Activated CD4-positive, alpha-beta T cell treated with anti-CD3 and anti-CD28 coated beads for 24 hours (primary cell): ENCODE measurements at places on chromosomes 6 and 20.

DNA sequence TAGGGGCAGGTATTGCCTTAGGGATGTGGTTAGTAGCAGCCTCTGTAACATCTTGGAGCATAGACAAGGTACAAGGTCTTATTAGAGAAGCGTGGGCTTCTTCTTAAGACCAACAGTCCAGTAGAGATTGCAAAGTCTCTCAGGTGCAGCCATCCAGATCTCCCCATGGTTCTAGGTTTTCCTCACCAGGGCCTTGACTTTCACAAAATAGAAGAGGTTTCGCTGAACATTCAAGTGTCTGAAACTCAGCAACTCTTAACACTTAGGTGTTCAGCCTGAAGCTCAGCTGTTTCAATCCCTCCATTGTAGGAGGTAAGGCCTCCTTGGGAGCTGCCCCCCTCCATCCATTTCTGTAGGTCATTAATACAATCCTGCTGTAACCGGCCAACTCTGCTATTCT lies 44.4 kb downstream of the GOPC start:
- no peak for DNase-seq

DNA sequence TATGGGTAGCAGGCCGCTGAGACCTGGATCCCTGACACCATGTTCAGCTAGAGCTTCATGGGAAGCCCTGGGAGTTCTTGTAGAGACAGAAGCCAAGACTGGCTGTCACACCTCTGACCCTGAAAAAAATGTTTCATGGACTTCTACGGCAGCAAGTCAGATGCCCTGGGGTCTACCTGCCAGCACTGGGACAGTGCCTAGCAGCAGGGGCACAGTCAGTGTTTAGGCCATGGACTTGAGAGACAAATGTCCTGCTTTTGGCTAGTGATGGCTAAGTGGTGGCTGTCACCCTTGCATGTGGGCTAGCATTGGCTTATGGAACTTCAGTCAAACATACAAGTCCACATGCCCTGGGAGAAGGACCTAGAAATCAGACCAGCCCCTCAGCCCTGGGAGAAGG lies 41.3 kb upstream of the SSTR4 start:
- no peak for DNase-seq

- DNase-seq = no peak
Measured at GRCh38 chr6:105536961-105537360, 134.1 kb upstream of the PREP start.

DNA sequence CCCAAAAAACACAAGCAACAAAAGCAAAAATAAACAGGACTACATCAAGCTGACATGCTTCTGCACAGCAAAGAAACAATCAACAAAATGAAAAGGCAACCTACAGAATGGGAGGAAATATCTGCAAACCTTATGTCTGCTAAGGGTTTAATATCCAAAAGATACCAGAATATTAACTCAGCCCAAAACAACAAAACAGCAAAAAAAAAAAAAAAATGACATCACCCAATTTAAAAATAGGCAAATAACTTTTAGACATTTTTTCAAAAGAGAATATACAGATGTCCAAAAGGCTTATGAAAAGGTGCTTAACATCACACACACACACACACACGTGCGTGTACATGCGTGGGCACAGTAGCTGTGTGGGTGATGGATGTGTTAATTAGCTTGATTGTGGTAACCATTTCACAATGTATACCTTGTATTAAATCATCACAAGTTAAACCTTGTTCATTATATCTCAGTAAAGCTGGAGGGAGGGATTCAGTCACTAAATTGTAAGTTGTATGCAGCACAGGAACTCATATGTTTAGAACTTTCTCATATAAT lies 52.4 kb downstream of the QKI start:
- DNase-seq = no peak

GRCh38 chr6:14655201-14656061 lies 537.9 kb downstream of the CD83 start:
- DNase-seq = no peak

GRCh38 chr6:98787435-98787834 lies 46.9 kb upstream of the POU3F2 start:
- no peak for DNase-seq

GRCh38 chr6:148757944-148758480 lies 11.2 kb downstream of the UST start:
- no peak for DNase-seq

GRCh38 chr6:8325743-8326142 lies 109.6 kb downstream of the SLC35B3 start:
- no peak for DNase-seq

DNA sequence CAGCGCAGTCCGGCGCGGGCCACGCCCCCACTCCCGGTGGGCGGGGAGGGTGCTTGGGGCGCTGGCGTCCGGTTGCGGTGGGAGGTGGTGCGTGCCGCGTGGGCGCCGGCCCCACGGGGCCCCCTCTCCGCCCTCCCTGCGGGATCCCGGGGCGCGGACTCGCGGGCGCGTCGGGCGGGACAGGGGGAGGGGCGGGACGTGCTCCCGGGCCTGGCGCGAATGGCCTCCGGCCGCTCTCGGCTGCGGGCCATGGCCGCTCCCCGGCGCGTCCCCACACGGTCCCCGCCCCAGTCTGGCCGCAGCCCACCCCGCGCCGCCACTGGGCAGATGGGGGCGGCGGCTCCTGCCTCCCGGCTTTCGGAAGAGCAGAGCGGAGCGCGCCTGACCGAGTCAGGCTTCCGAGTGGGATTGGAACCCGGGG lies 771 bp upstream of the PPP1R3G start:
- DNase-seq = no peak

- no peak for DNase-seq
Measured at GRCh38 chr6:88145298-88145963, 20.7 kb downstream of the CNR1 start.

DNA sequence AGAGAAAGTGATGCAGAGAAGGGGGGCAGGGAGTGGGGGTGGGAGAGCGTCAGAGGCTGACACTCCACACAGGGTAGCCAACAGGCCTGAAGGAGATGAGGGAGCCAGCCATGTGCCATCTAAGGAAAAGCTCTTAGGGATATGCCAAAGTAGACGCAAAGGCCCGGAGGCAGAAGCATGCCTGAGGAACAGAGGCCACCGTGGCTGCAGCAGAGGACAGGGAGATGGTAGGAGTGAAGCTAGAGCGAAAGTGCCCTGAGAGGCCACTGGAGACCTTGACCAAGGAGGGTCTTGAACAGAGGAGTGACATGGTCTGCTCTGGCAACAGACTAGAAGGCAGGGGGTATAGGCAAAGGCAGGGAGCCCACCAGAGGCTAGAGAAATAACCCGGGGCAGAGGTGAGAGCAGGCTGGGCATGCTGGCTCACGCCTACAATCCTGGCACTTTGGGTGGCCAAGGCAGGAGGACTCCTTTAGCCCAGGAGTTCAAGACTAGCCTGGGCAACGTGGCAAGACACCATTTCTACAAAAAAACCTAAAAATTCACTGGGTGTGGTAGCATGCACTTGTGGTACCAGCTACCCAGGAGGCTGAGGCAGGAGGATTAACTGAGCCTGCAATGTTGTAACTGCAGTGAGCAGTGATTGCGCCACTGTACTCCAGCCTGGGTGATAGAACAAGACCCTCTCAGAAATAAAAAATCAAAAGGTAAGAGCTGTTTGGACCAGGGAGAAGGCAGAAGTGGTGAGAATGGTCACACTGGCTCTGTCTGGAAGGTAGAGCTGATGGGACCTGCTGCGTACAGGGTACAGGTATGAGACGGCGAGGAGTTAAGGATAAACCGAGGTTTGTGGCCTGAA lies 6.3 kb downstream of the RRBP1 start:
- no peak for DNase-seq
